M059J (cell line): ENCODE measurements at places on chromosomes 12 and 14.

DNA sequence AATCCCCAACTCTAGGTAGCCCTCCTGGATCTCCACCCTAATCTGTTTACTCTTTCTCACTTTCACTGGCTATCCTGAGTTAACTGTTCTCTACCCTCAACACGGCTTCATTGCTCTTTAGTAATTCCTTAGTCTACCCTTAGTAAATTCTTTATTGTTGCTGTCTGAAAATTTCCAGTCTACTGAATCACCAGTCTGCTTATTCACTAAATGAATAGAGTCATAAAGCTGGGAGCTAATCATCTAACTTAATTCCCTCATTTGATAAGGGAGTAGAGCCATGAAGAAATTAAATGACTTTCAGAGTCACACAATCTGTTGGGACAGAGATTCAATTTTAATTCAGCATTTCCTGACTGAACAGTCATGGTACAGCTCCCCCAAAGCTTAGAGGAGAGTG, 36.5 kb downstream of the YEATS4 start:
- DNase-seq: no peak

- DNase-seq: no peak
Observed at GRCh38 chr14:60636879-60637478, 12.3 kb downstream of the SIX1 start.

DNA sequence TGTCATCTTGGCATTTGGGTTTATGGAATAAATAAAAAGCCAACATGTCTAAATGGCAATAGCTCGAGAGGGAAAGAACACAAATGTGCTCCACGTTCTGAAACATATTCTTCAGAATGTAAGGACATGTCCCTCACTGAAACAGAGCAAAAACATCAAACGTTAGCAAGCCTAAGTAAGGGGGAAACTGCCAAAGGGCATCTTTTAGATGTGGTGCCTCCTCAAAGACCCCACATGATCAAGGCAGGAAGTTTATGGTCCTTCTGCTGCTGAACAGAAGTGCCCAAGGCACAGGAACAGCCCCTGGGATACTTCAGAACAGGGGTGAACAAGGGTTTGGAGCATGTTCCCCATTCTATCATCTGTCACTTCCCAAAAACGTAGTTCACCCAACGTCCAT, 227.0 kb downstream of the ANO2 start:
- no peak for DNase-seq

DNA sequence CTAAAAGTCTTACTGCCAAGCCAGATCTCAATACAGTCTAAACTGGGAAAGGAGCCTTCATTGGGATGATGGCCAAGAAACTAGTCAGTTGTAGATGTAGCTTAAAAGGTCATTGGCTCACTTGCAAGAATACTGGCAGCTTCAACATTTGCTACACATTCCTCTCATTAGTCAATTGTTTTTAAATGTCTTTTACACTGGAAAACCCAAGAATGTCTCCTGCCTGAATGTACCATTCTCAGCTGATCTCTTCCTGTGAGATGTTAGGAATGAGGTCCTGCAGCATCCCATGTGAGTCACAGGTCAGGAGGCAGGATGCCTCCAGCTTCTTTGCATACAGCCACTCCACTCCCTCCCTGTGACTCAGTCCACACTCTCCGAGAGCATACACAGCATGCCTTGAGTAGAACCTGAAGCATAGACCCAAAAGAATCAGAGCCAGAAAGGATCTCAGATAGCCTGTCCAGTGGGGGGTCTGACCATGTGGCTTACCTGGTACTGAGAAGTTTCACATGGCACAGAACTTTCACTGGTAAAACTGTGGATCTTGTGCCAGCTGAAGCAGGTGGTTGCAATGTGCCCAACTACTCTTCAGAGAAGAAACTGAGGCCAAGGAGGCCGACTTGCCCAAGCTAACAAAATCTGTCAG, 56.0 kb upstream of the HECTD1 start:
- DNase-seq: peak; percentile 99

- no peak for DNase-seq
Observed at GRCh38 chr14:69066396-69067171, 86.3 kb downstream of the DCAF5 start.

- DNase-seq: no peak
Observed at GRCh38 chr12:122082621-122083356, 4.2 kb downstream of the MLXIP start.

- DNase-seq: peak; percentile 68
Observed at GRCh38 chr12:107277855-107278254, 184.5 kb upstream of the CRY1 start.

- DNase-seq: no peak
Observed at GRCh38 chr12:80818878-80819277, 102.2 kb downstream of the MYF5 start.

DNA sequence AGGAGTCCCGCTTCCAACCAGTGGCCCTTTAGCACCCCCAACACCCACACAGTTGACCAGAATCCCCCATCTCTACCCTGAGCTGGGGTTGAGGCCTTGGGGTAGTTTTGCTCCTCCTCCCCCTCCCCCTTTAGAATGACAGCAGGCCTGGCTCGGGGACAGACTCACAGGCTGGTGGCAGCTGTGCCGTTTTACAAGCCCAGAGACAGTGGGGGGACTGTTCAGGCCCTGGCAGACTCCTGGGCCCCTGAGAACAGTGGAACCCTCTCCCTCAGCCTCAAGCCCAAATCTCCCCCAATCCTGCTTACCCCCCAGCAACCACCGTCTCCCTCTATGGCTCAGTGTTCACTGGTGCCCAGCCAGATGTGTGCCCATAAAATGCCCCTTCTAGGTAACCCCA, 10.1 kb downstream of the TMEM119 start:
- no peak for DNase-seq

GRCh38 chr14:73427516-73428264, 30.7 kb downstream of the NUMB start:
- DNase-seq: no peak

- no peak for DNase-seq
Observed at GRCh38 chr14:70177081-70177800, 11.5 kb downstream of the SLC8A3 start.

DNA sequence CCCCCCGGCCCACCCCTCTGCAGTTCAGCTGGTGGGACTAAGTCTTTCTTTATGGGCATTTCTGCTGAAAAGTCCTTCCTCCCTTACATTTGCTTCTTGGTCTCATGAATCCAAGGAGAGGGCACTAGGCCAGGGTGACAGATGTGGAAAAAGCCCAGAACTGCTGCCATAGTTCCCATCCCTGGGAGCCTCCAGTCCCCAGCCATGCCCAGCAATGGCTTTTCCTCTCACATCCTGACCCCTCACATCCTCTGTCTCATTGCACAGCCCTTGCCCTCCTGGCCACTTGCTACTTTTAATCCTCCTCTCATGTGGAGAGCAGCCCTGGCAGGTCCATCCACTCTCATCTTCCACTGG, 122.5 kb downstream of the ZFP36L1 start:
- DNase-seq: no peak

DNA sequence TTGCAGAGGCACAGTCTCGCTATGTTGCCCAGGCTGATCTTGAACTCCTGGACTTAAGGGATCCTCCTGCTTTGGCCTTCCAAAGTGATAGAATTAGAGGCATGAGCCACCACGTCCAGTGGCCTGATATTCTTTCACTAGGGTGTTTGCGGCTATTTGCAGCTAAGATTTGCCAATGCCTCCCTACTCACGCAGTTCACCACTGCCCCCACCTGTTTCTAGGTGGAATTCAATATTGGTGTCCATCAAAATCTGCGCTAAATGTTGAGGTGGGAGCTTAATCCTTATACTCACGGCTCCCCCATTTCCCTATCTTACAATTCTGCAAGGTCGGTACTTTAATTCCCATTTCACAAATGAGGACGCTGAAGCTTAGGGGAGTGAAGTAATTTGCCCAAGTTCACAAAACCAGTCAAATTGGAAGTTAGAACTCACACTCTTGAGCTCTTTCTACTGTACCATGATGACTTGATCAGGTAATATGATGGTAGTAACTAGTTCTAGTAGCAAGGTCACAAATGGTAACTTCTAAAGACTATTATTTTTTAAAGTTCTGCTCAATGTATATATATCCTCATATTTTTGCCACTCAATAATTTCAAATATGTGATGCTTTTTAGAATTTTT, 22.1 kb upstream of the LRRC9 start:
- DNase-seq: peak; percentile 12

DNA sequence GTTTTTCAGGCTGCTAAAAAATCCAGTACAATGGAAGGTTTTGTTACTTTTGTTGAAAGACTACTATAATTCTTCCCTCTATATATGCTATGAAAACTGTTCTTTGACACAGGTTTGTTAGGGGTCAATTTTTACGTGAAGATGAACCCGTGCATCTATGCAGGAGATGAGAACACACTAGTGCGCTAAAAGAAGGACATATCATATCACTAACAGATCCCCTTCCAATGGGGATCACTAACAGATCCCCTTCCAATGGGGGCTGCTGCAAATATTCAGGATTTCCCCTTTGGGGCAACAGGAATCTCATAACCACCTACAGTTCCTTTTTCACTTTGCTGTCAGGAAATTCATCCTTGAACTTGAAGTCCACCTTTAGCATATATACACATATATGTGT, 75.1 kb downstream of the CLMN start:
- DNase-seq: no peak

- DNase-seq: peak; percentile 50
Observed at GRCh38 chr14:96225745-96226151, 21.1 kb downstream of the BDKRB2 start.

DNA sequence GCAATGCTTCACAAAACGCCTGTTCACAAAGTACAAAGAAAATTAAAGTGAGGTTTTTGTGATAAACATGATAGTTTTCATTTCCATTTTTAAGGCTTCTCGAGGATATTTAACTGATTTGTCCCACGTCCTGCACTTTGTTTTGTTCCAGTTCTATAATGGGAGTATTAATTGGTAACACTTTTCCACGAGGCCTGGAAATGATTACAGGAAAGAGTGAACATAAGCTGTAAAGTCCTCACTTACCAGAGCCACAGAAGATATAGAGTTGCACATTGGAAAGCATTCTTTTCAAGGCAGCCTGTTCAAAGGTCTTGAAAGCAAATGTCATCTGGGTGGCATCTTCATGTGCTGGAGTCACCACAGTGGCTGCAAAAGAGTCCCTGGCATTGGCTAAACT, 1236.6 kb downstream of the BCL11B start:
- DNase-seq: no peak

DNA sequence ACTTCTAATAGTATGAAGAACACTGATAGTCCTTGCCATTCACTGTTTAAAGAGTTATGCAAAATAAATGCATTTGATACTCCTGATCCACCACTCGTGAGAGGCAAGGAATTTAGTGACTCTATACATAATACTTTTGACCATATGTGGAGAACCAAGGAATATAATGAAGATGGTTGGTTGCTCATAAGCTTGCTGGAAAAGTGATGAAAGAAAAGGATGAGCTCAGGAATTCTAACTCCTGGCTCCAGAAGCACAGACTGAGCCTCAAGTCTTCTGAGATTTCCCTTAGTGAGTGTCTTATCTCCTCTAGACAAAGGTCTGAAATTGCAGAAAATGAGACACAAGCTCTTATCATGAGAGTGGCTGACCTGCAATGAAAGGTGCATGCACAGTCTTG, 57.1 kb upstream of the KRAS start:
- no peak for DNase-seq

DNA sequence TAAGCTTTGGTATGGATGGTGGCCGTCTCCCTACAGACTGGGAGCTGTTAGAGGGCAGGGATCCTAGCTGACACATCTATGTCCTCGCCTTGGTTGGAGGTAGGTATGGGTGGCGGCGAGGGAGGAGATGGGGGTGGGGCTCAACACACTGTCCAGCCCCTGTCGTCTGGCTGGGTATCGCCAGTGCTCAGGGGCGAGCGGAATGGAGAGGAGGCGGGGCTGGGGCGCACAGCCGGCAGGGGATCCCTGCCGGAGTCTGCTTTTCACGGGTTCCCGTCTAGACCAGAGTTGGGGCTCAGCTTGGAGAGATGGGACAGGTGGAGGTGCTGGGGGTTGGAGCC, 16.1 kb downstream of the TAMALIN start:
- DNase-seq: peak; percentile 12

- peak; percentile 49 for DNase-seq
Observed at GRCh38 chr14:80491131-80491530, 279.8 kb upstream of the DIO2 start.

- DNase-seq: peak; percentile 71
Observed at GRCh38 chr12:68559246-68559645, 51.5 kb upstream of the RAP1B start.

DNA sequence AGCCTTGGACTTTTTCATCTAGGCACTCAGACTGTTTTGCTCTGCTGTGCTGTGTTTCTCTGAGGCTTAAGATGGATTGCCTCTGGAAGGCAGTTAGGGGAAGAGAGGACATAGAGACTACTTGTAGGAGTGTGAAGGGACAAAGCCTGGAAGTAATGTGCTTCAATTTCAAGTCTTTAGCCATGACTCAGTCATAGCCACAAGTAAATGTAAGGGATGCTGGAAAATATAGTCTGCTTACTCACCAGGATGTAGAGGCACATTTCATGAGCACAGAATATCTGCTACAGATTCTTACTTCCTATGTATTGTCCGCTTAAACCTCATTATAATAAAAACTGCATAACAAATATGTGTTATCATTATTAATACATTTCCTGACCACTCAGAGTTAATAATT, 794.3 kb upstream of the NOVA1 start:
- no peak for DNase-seq

GRCh38 chr12:63955831-63956666, 111.5 kb downstream of the SRGAP1 start:
- no peak for DNase-seq

GRCh38 chr12:51415931-51416330, 8.7 kb upstream of the SLC4A8 start:
- DNase-seq: peak; percentile 39

GRCh38 chr12:105355752-105356151, 25.3 kb downstream of the C12orf75 start:
- DNase-seq: peak; percentile 71

DNA sequence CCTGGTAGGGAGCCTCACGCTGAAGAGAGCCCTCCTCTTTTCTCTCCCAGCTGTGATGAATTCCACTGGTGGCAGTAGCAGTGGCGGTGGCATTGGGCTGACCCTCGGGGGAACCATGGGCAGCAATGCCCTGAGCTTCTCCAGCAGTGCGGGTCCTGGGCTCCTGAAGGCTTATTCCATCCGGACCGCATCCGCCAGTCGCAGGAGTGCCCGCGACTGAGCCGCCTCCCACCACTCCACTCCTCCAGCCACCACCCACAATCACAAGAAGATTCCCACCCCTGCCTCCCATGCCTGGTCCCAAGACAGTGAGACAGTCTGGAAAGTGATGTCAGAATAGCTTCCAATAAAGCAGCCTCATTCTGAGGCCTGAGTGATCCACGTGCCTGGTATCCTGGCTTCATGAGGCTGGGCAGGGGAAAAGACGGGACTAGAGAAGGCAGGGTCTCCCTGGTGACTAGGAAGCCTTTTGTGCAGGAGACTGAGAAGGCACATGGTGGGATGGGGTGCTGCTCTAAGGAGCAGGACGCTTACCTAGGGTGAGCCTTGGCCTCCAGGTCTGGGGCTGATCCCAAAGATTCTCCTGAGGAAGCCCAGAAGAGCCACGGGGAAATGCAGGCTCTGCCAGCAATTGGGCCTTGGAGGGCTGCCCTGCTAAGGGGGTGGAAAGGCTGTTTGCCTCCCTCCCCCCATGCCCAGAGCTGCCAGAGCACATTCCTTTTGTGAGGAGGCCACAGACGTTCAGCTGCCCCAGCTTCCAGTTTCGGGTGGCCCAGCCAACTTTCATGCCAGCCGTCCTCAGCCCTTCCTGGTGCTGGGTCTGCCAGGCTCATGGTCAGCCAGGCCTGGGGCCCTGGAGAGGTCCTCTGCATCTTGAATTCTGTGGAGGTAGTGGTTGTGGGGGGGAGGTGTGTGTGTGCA, 15.8 kb downstream of the KRT7 start:
- peak; percentile 58 for DNase-seq
